ENCODE measurements at places on chromosomes 2 and 18.

- no peak for DNase-seq
Measured at GRCh38 chr2:142502402-142502801, 371.6 kb upstream of the LRP1B start.

GRCh38 chr18:13026583-13027270, 35.6 kb downstream of the CEP192 start:
- DNase-seq: no peak

DNA sequence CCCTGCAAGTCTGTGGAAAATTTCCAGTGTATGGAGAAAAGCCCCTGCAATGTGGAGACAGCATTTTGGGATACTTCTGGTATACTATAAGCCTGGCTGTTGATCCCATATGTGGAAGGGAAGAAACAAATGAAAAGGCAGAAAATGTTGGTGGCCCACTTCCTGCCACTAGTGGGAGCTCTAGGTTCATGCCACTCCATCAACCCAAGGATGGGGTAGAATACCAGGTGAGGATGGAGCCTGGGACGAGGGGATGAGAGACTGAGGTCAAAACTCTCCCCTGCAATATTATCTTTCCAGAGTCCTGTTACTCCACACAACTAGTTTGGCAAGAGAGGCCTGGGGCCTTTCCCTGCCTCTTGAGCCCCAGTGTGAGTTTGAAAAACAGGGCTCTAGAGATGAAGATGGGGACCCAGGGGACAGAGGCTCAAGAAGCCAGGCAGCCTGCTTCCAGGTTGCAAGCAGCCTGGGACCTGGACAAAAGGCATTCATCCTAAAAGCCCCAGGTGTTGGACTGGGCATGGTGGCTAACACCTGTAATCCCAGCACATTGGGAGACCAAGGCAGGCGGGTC, 31.9 kb downstream of the BMP10 start:
- DNase-seq: no peak

DNA sequence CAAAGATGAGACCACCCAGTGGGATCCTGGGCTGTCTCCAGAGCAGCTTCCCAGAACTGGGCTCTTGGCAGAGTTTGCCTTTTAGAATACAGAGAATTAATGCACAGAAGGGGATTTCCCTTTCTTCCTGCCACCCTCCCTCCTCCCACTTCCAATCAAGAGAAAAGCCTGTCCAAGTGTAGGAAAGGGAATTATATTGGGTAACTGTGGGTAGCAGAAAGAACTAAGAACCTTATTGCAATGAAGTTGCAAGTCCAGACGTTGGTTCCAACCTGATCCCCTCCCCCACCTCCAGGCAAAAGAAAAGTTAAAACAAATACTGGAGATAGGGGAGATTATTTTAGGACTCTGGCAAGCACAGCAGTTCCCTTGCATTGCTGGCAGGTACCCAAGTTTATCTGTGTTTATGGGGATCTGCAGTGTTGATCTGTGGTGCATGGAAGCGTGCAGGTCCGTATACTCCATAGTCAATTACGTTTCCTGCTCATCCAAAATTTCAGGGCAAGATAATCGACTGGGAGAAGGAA, 114.3 kb downstream of the PRKCE start:
- DNase-seq: no peak

GRCh38 chr2:74982577-74982976, 24.1 kb downstream of the POLE4 start:
- no peak for DNase-seq

DNA sequence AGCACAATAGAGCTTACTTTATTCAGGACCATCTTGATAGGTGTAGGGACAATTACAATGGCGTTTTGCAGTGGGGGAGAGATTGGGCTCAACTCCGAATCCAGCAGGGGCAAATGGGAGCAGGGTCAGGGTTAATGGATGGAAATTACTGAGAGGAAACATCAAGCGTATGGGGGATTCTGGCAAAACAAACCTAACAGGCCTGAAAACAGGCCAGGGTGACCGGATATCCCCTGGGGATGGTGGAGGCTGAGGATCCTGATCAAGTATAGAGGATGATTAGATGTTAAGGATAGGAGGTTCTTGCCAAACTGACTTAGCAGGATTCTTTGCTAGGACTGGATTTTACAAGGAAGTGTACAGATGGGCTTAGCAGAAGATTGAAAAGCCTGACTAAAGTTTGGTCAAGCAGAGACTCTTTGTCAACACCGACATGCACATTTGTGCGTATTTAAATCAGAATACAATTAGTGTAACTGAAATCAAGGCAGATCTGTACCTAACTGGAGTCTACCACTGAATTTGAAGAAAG, 54.5 kb upstream of the GPR45 start:
- DNase-seq: no peak

All from activated CD4-positive, CD25-positive, alpha-beta regulatory T cell treated with anti-CD3 and anti-CD28 coated beads, Interleukin-2, amount 50 U/mL, for 72 hours (primary cell).